Stimulated activated CD8-positive, alpha-beta memory T cell treated with anti-CD3 and anti-CD28 coated beads, Interleukin-7, amount 100 ng/mL, for 1 hour (primary cell): ENCODE measurements at places on chromosomes 6 and 20.

GRCh38 chr6:37050045-37050853, 44.8 kb downstream of the FGD2 start:
- DNase-seq: peak; percentile 39

DNA sequence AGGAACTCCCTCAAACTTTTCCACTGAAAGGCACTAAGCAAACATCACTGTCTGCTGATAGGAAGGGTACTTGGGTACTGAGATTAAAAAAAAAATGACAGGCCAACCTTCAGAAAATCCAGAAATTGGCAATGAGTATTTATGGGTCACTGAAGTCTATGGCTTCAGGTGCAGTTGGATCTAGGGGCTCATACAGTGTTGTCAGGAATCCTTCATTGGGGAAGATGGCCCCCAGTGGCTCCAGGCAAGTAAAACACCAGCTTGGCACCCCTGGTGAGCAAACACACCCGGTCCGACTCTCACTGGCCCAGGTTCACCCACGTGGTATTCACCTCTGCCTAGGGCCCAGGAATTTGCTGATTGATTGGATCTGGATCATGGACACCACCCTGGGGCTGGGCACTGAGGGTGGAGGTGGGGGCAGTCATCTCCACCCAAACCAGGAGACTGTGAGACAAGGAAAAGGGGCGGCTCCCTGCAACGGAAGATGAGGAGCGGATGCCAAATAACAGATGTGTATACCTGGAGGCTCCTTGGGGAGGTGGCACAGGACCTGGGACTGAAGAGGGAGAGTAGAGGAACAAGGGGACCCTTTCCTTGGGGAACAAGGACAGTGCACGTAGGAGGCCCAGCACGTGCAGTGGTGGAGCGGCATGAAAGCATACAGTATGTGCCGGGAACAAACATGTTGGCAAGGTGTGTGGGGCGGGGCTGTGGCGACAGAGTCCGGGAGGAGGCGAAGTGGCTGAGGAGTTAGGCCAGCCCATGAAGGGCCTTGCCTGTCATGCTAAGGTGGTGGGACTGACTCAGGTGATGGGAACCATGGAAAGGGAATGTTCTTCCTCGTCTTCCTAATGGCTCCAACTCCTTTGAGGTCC, 4.7 kb downstream of the SLC2A10 start:
- DNase-seq: no peak

GRCh38 chr20:22371843-22372242, 212.5 kb downstream of the FOXA2 start:
- DNase-seq: no peak

- no peak for DNase-seq
Observed at GRCh38 chr6:23349521-23350147, 776.4 kb upstream of the NRSN1 start.

GRCh38 chr6:23630726-23631635, 495.0 kb upstream of the NRSN1 start:
- DNase-seq: no peak

- no peak for DNase-seq
Observed at GRCh38 chr20:31606804-31607639, 1.9 kb downstream of the ID1 start.

GRCh38 chr6:152330961-152331360, 306.2 kb downstream of the SYNE1 start:
- no peak for DNase-seq

DNA sequence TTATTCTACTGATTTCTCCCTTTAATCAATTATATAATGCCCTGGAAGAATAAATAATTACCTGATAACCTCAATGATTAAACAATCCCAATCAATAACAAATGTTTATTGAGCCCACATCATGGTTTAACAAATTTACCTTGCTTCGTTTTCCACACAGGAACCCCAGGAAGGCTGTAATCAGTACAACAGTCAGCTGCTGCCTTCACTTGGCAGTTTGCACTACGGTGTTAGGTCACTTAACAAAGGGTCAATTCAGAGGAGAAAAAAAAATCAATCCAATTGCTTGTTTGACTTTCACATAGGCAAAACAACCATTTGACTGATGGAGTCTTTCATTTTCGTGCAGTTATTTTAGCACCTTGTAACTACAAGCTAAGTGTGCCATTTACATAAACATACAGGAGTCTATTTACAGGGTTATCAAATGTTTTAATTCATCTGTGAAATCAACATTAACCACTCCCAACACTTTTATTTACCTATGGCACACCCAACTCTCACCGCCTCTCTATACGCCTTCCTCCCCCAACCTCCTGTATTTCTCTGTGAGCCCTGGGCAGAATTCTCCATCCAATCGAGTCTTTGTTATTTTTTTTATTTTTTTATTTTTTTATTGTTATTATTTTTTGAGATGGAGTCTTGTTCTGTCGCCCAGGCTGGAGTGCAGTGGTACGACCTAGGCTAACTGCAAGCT, 140.4 kb upstream of the TAB2 start:
- DNase-seq: no peak

GRCh38 chr6:165847407-165848085, 184.5 kb upstream of the PDE10A start:
- no peak for DNase-seq

DNA sequence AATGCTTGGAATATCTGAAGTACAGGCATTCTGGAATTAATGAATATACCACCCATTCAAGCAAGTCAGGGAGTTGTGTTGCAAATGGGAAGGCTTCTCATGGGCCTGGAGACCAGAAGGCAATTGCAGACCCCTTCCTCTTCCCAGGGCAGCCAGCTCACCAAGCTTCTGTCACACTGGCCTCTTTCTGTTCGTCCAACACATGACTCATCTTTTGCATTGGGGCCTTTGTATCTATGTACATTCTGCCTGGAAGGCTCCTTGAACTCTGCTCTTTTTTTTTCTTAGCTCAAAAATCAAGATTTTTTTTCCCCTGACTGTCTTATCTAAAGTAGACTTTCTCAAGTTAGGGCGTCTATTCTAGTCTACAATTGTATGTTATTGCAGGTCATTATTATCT, 132.9 kb upstream of the MYLIP start:
- no peak for DNase-seq

DNA sequence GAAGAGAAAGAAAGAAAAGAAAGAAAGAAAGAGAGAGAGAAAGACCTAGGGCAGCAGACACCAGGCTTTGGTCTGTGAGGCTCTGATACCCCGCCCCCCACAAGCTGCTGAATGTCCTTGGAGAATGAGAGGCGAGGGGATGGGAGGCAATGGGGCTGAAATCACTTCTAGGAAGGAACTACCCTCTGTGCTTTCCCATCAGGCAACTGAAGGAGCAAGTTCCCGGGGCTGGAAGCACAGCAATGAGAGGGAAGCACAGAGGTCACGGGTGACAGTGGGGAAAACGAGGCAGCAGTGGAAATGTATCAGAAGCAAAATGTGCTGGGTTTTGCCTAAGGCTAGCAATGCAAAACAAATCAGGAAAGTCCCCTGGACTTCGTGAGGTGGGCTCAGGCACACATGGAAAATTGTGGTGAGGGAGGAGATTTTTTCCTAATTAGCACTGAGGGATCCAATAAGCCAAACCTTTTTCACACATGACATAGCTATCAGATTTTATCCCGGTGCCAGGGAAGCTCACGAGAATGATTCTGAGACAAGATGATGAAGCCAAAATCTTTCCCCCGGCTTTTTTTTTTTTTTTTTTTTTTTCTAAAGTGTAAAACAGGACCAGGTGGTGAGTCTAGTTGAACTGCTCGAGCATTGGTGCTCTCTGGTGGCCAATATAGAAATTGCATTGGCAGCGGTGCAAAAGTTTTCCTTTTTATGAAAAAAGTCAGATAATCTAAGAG, 16.8 kb upstream of the ARFGEF2 start:
- peak; percentile 21 for DNase-seq

DNA sequence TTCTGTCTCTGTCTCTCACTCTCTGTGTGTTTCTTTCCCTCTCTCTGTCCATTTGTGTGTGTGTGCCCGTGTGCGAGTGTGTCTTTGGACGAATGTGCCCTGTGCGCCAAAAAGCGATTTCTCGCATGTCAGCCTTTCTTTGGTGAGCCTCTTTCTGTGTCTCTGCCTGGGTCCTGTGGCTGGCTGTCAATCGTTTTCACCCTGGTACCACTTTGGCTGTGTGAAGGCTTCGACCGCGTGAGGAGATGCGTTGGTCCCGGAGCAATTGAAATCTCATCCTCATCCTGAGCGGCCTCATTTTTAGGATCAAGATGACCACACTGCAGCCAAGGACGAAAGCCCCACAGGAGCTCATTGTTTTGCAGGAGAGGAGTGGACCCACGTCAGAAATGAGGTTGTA, 288.9 kb upstream of the ZNF337 start:
- no peak for DNase-seq

GRCh38 chr6:37546141-37546871, 46.6 kb upstream of the CCDC167 start:
- DNase-seq: no peak

GRCh38 chr6:10315034-10315433, 99.8 kb downstream of the TFAP2A start:
- DNase-seq: no peak

DNA sequence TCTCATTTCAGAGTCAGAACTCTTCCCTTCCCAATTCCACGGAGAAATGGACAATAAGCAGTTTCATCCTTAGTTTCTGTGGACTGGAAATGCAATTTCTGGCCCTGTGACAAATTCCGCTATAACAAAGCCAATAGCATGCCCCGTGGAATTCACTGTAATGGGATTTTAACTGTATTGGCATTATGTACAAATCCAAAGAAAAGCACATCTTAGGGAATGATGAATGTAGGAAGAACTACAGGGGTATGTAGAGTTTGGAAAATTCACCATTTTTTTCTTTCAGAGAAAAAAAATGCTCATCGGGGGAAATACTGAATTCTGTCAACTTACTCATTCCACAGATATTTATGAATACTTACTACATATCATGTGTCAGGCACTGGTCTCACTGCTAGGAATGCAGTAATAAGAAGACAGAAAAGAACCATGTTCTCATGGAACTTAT, 43.5 kb downstream of the KIF6 start:
- no peak for DNase-seq

GRCh38 chr6:89690944-89691324, 52.4 kb upstream of the LYRM2 start:
- no peak for DNase-seq

DNA sequence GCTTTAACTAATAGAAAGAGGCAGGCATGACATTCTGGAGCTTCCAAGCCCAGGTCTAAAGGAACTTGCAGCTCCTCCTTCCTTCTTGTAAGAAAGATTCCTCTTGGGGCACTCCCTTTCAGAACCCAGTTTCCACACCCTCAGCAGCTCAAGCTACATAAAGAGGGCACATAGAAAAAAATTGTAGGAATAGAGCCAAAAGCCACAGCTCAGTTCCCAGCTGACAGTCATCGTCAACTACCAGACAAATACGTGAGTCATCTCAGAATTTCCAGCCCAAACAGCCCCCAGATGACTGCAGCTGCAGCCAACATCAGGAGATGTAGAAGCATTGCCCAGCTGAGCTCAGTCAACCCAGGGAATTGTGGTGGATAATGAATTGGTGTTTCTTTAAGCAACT, 349.8 kb upstream of the ARID1B start:
- DNase-seq: no peak

GRCh38 chr6:131231891-131232290, 96.6 kb downstream of the AKAP7 start:
- no peak for DNase-seq

- DNase-seq: no peak
Observed at GRCh38 chr20:11204926-11205768, 531.3 kb upstream of the JAG1 start.

GRCh38 chr20:6079016-6079415, 25.2 kb upstream of the LRRN4 start:
- no peak for DNase-seq

GRCh38 chr6:1630771-1631217, 21.1 kb downstream of the FOXC1 start:
- no peak for DNase-seq

GRCh38 chr20:10428008-10428407, 6.0 kb downstream of the MKKS start:
- no peak for DNase-seq

- no peak for DNase-seq
Observed at GRCh38 chr6:112571488-112572270, 224.5 kb downstream of the RFPL4B start.

- DNase-seq: no peak
Observed at GRCh38 chr20:51019656-51020592, 3.0 kb downstream of the KCNG1 start.

GRCh38 chr6:121522771-121523386, 87.4 kb downstream of the GJA1 start:
- DNase-seq: no peak

- DNase-seq: no peak
Observed at GRCh38 chr6:25010902-25011625, 75.3 kb upstream of the RIPOR2 start.

DNA sequence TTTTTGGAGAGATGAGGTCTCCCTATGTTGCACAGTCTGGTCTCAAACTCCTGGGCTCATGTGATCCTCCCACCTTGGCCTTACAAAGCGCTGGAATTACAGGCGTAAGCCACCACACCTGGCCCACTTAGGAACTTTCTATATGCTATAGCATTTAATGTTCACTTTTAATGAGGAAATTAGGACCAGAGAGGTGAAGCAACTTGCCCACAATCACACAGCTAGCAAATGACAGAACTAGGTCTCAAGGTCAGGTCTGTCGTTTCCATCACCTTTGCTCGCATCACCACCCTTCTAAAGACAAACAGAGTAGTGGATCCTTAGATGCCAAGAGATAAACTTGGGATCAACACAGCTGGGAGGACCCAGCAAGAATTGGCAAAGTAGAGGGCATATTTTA, 381.7 kb downstream of the CD83 start:
- DNase-seq: no peak

GRCh38 chr20:57866250-57867106, 156.7 kb upstream of the PMEPA1 start:
- DNase-seq: no peak

DNA sequence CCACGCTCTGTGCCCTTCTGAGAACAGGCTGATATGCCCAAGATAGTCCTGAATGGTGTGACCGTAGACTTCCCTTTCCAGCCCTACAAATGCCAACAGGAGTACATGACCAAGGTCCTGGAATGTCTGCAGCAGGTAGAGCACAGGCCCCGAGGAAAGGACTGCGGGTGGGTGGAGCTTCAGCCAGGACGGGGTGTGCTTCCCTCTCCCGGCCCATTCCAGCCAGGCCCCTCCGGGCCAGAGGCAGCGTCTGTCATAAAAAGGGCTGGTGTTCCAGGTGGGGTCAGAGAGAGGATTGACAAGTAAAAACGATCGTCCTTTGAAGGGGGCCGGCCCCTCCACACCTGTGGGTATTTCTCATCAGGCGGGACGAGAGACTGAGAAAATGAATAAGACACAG, 1.3 kb downstream of the RTEL1 start:
- DNase-seq: no peak
